ENCODE measurements at places on chromosomes 1 and 21.

DNA sequence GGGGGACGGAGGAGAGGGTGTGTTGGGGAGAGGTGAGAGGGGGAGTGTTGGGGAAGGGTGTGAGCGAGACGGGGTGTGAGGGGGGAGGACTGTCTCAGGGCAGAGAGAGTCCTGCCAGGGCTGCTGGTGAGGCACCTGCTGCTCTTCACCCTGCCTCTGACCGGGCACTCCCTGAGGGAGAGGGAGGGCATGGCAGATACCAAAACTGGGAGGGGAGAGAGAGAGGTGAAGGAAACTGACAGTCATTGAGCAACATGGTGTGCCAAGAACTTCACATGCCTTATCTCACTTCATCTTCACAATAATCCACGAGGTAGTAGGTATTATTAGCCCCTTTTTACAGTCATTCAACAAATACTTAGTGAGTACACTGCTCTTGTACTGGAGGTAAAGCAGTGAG lies 61.3 kb upstream of the ARTN start:
- DNase-seq = no peak

DNA sequence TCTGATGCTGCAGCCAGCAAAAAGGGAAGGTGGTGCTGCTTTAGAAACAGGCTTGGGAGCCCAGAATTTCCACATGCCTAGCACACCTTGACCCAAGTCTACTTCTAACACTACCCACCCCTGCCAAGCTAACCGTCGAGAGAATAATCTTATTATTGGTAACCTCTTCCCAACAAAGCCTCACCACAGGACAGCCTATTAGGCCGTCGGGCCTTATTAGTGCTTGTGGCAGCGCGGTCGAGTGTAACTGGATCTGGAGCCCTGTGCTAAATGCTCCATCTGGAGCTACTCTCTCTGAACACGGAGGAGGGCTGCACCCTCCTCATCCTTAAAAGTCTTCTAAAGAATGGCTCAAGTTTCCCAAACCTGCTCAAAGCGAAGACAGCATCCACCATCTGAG lies 165.5 kb upstream of the NFIA start:
- no peak for DNase-seq

DNA sequence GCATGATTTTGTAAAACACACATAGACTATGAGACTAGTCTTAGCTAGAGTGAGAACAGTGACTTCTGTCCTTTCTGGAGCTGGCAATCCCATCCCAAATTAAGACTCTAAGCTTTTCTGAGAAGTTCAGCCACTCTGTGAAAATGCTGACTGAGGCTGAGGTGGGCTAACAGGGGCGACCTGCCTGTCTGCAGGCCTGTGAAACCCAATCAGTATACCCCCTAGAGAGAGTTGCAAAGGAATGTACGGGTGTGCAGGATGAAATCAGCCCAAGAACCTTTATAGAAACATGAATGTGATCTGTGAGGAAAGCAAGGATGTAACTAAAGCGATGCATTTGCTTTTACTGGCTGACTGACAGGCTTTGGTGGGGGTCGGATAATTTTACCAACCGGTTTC lies 16.0 kb upstream of the TBX15 start:
- no peak for DNase-seq

DNA sequence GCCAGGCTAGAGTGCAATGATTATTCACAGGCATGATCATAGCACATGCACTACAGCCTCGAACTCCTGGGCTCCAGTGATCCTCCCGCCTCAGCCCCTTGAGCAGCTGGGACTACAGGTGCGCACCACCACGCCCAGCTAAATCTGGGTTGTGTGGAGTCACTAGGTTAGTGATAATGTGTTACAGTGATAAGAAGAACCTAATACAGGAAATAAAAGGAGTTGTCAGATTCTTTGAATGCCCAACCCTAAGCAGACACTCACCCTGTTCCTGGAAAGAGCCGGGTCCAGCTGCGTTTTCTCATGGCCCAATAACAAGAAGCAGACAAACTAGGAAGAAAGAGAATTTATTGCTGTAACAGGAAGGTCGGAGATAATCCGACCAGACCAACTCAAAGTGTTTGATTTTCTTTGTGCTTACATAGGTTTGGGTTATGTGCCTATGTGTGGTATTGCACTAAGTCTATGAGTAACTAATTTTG lies 8.8 kb downstream of the IFNGR2 start:
- peak; percentile 8 for DNase-seq

GRCh38 chr1:210132582-210132981 lies 100.0 kb upstream of the SERTAD4 start:
- DNase-seq = peak; percentile 1

- no peak for DNase-seq
Observed at GRCh38 chr1:17498214-17498613, 41.3 kb upstream of the ARHGEF10L start.

GRCh38 chr1:235270625-235271024 lies 57.4 kb downstream of the ARID4B start:
- DNase-seq = no peak

DNA sequence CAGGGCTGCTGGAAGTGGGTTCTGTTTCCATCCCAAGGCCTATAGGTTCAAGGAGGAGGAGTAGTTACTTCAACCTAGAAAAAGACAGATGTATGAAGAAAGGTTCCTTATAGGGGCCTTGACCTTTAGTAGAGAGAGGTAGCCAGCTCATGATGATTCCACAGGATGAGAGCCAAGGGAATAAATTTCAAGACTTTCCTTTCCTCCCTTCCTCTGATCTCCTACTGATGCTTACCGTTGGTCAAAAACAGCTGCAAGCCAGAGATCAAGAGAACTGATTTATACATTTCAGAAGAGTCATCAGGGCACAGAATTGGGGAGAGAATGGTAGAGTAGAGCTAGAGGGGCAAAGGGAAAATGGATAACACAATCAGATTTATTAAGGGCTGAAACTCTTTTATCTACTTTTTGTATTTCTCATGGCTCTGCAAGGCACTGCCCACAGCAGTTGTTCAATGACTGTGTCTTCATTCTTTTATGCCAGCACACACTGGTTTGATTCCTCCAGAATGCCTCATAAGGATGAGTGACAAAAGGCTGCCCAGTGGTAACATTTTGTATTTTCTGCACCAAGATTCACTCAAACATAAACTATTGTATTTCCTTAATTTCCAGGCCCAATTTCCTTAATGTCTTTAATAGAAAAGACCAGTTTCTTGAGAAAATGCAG lies 37.4 kb downstream of the AK5 start:
- no peak for DNase-seq

- DNase-seq = no peak
Observed at GRCh38 chr1:85438353-85438752, 26.6 kb downstream of the DDAH1 start.

DNA sequence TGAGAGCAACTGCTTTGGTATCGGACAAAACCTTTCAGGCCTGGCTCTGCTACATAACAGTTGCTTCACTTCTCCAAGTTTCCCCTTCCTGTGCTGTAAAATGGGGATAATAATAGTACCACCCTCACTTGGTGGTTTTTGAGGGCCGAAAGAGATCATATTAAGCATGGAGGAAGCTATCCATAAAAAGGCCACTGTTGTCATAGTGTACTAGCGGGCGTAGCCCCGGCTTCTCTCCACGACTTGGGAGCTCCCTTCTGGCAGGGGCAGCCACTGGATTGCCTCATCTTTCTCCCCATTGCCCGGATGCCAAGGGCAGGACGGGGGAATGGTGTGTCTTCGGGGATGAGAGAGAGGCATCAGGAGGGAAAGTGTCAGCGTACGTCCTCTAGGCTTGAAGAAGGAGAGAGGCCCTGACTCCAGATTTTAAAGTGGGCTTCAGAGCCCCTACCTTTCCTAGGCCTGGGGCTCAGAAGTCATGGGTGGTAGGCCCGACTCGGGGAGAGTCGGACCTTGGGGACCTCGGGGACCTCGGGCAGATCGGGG lies 548 bp upstream of the MFSD2A start:
- DNase-seq = peak; percentile 80

GRCh38 chr1:62997884-62998283 lies 214.0 kb downstream of the ATG4C start:
- no peak for DNase-seq

GRCh38 chr1:89635825-89636815 lies 3.2 kb downstream of the LRRC8C start:
- no peak for DNase-seq

DNA sequence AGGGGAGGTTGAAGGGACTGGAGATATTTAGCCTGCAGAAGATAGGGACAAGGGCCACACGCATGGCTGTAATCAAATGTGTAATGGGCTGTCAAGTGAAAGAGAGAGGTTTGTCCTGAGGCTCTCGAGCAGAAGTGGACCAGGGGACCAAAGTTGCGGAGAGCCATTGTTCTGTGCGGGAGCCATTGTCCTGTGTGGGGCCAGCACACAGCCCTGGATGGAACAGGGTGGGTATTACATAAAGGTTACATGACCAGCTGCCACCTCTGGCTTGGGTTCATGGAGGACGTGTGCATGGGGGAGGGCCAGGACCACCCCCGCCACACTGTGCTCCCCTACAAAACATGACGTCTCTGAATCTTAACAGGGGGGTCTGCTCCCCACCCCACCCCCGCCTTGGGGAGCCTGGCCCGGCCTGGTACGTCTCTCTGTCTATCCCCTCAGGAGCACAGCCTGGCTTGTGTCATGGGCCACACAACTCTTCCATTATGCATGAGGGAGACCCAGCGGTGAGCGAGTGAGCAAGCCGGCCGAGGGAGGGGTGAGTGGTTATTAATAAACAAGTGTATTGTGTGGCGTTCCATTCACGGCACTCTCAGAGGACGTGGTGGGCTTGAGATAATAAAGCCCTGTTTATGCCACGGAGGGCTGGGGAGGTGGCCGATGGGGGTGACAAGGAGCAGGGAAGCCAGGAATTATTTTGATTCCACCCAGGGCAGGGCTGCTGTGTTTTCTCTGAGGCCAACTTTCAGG lies at the start of gene NFASC:
Gene NFASC (plus strand): TSS at position 703 of the 753 bp plus-strand sequence. CDS start 73,454 bp downstream, outside the sequence.
- no peak for DNase-seq
